ENCODE measurements at places on chromosomes 12 and 14.

- no peak for DNase-seq
Observed at GRCh38 chr12:75208856-75209811, 505 bp downstream of the KCNC2 start.

DNA sequence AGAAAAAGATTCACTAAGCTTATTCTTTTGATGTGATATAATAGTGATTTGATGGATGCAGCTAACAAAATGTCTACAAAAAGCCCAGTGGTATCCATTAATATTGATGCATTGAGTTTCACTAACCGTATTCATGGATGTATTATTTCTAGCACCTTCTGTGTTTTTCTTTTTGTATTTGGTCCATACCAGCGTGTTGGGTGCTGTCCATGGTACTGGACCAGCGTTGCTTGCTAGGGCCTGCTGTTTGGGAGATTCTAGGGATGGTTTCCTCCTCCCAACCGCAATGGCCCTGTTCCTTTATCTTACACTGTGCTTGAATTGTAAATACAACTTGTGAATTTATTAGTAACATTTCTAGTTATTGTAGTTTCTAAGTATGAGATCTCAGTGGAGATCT, 31.7 kb downstream of the ANO4 start:
- no peak for DNase-seq

GRCh38 chr12:53967421-53967925, 5.5 kb upstream of the HOXC11 start:
- DNase-seq, result no peak

GRCh38 chr14:88037325-88037724, 32.4 kb downstream of the GPR65 start:
- DNase-seq, result no peak

DNA sequence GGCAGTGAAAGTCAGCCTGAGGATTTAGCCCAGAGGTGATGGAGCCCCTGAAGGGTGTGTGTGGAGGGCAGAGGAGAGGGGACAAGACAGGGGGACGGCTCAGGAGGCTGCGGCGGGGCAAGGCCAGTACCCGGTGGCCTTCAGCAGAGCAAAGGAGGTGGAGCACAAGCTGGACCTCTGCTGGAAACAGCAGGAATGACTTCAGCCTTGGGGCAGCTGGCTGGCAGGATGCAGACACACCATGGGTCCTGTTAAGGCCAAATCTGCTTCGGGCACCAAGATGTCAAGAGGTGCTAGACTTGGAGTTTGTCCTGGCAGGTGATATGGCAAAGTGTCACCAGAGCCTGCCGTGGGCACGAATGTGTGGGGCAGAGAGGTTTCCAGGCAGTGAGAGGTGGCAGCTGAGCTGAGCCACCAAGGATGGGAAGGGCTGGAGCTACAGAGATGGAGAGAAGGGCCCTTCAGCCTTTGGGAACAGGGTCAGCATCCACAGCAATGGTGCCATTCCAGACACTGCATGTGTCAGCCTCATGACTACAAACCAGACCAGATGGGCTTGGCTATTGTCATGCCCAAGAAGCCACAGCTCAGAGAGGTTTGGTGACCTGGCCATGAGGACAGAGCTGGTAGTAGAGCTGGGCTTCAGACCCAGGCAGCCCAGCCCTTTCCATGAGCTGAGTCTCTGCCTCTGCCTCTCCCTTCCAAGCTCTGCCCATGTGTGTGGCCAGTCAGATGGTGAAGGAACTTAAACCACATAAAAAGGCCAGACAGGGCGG, 91.9 kb downstream of the LGMN start:
- DNase-seq, result no peak

- DNase-seq, result no peak
Observed at GRCh38 chr14:37590428-37591139, 4.5 kb downstream of the FOXA1 start.

- no peak for DNase-seq
Observed at GRCh38 chr12:109900752-109901580, 892 bp downstream of the TCHP start.

DNA sequence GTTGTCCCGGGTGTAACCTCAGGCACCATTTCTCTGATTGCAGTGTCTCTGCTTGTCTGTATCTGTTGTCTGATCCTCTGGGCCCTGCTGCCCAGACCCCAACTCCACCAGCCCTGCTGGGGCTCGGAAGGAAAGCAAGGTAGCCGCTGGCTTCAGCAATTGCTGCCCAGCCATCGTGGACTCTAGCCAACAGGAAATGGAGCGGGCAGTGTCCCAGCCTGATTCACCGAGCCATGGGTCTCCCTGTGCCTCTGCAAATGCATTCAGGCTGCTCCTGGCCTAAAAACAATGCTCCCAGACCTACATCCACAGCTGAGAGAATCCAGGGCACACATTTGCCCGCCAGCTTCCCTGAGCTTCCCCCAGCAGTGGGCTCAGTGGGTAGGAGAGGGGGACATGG, 9.2 kb downstream of the TUNAR start:
- DNase-seq, result no peak

Data from lower leg skin (tissue), 4 donors.